Activated naive CD8-positive, alpha-beta T cell treated with anti-CD3 and anti-CD28 coated beads for 36 hours (primary cell): ENCODE measurements at places on chromosomes 11 and 22. TPM values are rescaled to one million over a fixed set of nuclear protein-coding genes. Genes with fewer than 3 reads are reported as not detected.

CBY1 gene
- 11.5 TPM for total RNA-seq

SMIM35 gene
- not detected for total RNA-seq

GAS2L1 gene
- 1.1 TPM for total RNA-seq

SCARF2 gene
- total RNA-seq: 0.16 TPM

CARD18 gene
- total RNA-seq: not detected

GRCh38 chr11:95137299-95137698 is 47.7 kb downstream of the ENDOD1 start:
- no peaks in the 10 kb centered on the region for H3K27me3 ChIP-seq
- DNase-seq: no peak
- H3K4me3 ChIP-seq: no peak overlapping the region
- H3K4me1 ChIP-seq: peaks cover 21% of the 10 kb centered on the region

- no peak for DNase-seq
- peaks cover 21% of the 10 kb centered on the region for H3K36me3 ChIP-seq
- H3K27ac ChIP-seq: no peak overlapping the region
Observed at GRCh38 chr11:114442536-114442935, 3.3 kb downstream of the REXO2 start.

DNA sequence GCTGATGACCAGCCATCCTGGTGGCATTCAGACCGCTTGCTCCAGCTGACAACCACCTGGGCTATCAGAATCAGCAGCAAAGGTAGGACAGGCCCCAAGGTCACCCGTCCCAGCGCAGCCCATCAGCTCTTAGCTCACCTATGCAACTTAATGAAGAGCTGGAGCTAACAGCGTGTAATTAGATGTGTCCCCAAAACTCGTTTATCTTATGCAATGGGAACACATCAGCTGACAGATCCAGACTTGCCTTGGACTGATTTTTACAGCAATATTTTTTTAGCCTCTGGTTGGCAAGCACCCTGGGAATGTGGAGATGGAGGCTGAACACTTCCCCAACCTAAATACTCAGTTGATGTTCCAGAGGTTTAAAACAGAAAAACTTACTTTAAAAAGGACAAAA is 76.0 kb downstream of the PACSIN2 start:
- H3K4me1 ChIP-seq: peaks cover 43% of the 10 kb centered on the region
- no peak for DNase-seq
- H3K36me3 ChIP-seq: peaks cover 8% of the 10 kb centered on the region
- no peaks in the 10 kb centered on the region for H3K27me3 ChIP-seq
- no peak overlapping the region for H3K27ac ChIP-seq
- H3K4me3 ChIP-seq: no peak overlapping the region

GRCh38 chr11:69642913-69643632 is 2.1 kb downstream of the CCND1 start:
- H3K27ac ChIP-seq: no peak overlapping the region
- peaks cover 34% of the 10 kb centered on the region for H3K27me3 ChIP-seq
- peak overlapping the region; percentile 69 for H3K4me3 ChIP-seq
- H3K4me1 ChIP-seq: peaks cover 8% of the 10 kb centered on the region
- H3K36me3 ChIP-seq: no peaks in the 10 kb centered on the region
- DNase-seq: peak; percentile 87
